ENCODE measurements at places on chromosomes 6 and 20.

DNA sequence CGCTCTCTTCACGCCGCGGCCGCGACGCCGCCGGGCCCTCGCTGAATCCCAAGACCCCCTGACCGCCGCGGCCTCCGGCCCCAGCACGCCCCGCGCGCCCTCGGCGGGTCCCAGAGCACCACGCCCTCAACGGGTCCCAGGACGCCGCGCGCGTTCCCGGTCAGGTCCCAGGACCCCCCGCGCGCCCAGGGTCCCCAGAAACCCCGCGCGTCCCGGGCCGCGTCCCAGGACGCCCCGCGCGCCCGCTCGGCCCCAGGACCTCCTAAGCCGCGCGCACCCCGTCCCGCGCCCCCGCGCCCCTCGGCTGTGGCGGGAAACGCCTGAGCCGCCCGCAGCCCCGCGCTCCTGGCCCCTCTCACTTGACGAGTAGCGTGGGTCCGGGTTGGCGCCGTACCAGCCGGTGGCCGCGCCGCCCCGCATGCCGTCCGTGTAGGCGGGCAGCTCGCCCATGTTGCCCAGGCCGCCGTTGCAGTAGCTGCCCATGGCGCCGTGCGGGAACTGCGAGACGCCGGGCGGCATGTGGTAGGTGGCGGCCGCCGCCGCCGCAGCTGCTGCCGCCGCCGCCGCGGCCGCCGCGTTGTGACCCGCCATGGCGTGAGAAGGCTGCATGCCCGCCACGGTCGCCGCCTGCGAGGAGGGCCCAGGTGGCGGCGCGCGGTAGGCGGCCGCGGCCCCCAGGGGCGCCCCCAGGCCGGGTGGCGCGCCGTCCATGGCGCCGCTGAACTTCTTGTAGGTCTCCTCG is 556 bp downstream of the NKX2-4 start:
- no peak for DNase-seq

DNA sequence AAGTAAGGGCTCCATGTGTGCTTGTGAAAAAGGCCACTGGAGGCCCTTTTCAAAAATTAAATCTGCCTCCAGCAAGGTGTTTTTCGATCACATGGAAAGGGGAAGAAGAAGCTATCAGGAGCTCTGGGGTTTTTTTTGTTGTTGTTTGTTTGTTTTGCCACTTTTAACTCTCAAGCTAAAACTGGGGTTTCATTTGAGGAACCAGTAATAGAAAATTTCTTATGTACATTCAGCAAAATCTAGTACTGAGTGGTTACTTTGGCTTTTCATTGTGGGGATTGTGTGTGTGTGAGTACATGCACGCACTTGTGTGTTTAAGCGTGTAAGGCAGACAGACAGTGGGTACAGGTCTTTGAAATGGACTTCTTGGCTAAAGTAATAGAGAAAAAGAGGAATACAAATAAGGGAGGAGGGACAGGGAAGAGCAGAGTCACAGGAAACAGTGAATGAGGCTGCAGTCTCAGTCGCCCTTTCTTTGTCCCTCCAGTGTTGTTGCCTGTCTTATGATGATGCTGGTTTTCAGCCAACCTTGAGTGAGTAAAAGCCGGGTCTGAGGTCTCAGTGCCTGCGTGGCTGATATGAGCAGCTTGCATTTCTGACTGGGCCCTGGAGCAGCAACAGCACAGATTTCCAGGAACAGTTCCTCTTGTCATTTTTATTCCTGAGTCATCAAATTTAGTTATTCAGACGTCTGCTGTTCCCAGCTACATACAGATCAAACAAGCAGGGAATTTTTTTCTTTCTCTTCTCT is 26.2 kb downstream of the SLC16A10 start:
- DNase-seq = no peak

DNA sequence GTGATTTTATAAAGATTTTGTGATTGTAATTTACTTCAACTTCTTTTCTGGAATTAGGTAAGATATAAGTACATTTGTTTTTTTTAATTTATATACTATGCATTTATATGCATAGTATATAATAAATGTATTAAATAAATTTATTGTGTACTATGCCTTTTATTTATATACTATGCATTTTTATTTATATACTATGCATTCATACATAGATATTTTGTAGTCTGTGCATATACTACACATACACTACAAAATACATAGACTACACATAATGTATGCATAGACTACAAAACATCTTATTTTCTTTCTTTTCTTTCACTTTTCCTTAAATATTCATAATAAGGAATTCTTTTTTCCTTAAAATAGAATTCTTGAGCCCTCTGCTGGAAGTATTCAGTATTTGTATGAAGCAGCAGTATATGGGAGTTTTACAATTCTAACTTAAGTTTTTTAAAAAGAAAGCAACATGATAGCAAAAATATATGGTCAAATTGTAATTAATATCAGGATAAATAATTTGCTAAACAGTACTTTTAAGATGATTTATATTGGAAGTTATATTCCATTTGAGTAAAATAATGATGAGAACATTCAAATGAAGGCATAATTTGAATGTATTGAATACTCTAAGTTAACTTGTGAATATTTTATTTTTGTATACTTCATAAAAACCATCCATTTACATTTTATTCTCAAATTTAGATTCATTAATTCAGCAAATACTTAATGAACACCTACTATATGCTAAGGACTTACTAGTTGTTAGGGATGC is 129.3 kb downstream of the KLHL32 start:
- no peak for DNase-seq

DNA sequence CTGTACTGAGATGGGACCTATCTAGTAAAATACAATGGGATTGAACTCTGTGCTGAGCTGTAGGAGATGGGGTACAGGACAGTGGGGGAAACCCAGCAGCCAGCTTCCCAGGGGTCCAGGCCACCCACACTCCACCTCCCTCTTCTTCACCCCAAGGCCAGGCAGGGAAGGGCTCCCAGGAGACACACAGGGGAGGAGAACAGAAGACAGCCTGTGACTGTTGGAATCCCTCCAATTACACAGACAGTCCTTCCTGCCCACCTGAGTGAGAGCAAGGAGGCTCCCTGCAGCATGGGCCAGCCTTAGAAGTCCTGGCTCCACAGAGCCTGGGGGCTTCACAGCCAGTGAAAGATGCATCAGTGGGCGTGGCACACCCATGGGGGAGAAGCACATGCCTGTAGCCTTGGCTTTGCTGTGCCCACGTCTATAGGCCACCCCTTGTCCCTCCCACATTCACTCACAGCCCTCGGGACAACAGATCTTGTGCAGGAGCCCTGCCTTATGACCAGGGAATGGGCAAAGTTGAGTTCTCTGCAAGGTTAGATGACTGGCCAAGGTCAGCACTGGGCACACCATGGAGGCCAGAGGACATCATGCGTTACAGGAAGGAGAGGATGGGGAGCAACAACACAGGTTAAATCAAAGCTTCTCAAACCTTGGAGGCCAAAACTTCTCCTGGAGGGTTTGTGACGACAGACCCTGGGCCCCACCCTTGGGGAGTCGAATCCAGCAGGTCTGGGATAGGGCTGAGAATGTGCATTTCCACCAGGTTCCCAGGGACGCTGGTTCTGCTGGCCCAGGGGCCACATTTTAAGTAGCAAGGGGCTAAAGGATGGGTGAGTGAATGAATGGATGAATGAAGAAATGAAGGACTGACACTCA is 12.3 kb upstream of the CST7 start:
- no peak for DNase-seq
